Subcutaneous preadipocyte (primary cell): ENCODE measurements at places on chromosomes 12 and 14. TPM values are rescaled to one million over a fixed set of nuclear protein-coding genes. Genes with fewer than 3 reads are reported as not detected.

The MMP17 gene
- total RNA-seq, result 10.6 and 11.0 TPM in 2 replicates

The RASSF8 gene
- 69.4 and 118 TPM in 2 replicates for total RNA-seq

The MYO1H gene
- not detected in 2 replicates for total RNA-seq

The CMA1 gene
- total RNA-seq, result not detected in 2 replicates

The CDH24 gene
- 2.2 and 3.3 TPM in 2 replicates for total RNA-seq

The PIWIL1 gene
- total RNA-seq, result not detected in 2 replicates

The SDS gene
- total RNA-seq, result not detected in 2 replicates

The FGF6 gene
- not detected in 2 replicates for total RNA-seq

The CRADD gene
- total RNA-seq, result 12.5 and 14.3 TPM in 2 replicates

The INHBC gene
- under 0.01 TPM in 1 of 2 replicates, not detected in the other for total RNA-seq

The P2RX2 gene
- total RNA-seq, result not detected in 2 replicates
